ENCODE measurements at places on chromosomes 4 and X.

DNA sequence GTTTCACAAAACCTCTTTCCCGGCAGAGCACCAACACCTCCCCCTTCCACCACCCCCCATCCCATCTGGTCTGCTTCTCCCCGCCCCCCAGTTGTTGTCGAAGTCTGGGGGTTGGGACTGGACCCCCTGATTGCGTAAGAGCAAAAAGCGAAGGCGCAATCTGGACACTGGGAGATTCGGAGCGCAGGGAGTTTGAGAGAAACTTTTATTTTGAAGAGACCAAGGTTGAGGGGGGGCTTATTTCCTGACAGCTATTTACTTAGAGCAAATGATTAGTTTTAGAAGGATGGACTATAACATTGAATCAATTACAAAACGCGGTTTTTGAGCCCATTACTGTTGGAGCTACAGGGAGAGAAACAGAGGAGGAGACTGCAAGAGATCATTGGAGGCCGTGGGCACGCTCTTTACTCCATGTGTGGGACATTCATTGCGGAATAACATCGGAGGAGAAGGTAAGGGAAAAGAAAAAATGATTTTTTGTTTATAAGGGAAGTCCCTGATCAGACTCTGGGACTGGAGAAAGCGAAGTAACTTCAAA, at the start of gene PDGFRA:
Gene PDGFRA, plus strand, starts transcription at position 333 of the 541 bp plus-strand sequence. CDS start 29,476 bp downstream, outside the sequence.
- DNase-seq, result no peak

GRCh38 chr4:159979953-159980352, 877.1 kb downstream of the RAPGEF2 start:
- no peak for DNase-seq

GRCh38 chr4:118034053-118034785, at the start of gene NDST3:
Gene NDST3 (plus strand): TSS chr4:118034486. CDS start chr4:118053911, 19,425 bp downstream.
- DNase-seq, result no peak

DNA sequence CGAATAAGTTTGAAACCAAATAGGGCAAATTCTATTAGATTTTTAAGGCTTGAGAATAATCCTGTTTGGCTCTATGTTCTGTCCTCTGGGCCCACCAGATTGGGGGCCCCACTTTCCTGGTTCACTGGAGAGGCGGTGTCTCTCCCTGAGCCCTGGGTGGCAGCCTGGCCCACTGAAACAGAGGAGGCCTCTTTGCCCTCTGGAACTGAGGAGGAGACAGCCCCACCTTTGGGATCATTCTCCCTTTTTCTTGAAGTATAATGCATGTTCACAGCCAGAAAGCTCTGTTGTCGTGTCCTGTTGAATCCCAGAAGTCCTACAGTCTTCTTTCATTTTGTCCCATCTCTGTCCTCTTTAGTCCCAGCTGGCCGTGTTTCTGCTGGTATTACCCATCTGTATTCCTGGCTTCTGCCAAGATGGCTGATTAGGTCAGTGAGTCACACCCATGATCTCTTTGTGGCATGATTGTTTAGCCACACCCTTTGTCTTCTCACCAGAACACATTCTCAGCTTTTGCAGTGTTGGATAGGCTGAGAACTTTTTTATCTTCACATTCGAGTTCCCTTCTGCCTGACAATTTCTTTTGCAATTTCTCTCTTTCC, 8.1 kb upstream of the TBC1D25 start:
- no peak for DNase-seq

- no peak for DNase-seq
These were observed 442.4 kb upstream of the BOD1L1 start for GRCh38 chr4:14069886-14070285.

- no peak for DNase-seq
These were observed 115.1 kb upstream of the GPM6A start for GRCh38 chr4:175927121-175927520.

- no peak for DNase-seq
These were observed 120.7 kb upstream of the TSPAN5 start for GRCh38 chr4:98779088-98779487.

GRCh38 chrX:97344724-97345123, 461.0 kb downstream of the RPA4 start:
- DNase-seq, result no peak

DNA sequence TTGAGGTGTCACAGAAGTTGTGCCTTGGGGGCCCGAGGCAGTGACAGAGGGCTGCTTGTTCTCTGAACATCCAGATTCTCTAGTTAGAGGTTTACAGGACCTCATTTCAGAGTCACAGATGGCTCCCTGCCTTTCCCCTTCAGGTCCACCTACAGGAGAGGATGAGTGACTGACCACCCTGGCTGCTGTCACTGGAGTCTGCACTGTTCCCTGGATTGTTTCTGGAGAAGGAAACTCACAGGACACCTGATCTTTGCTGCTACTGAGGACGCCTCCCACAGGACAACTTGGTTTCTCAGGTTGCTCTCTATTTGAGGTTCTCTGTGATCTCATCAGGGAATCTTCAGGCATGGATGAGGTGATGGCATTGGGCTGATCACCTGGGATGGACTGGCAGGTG, 58.3 kb downstream of the GPRIN3 start:
- no peak for DNase-seq

GRCh38 chr4:25104591-25104990, 55.7 kb downstream of the SEPSECS start:
- DNase-seq, result no peak

- DNase-seq, result no peak
These were observed 82.4 kb upstream of the FAM9C start for GRCh38 chrX:13126775-13127174.

DNA sequence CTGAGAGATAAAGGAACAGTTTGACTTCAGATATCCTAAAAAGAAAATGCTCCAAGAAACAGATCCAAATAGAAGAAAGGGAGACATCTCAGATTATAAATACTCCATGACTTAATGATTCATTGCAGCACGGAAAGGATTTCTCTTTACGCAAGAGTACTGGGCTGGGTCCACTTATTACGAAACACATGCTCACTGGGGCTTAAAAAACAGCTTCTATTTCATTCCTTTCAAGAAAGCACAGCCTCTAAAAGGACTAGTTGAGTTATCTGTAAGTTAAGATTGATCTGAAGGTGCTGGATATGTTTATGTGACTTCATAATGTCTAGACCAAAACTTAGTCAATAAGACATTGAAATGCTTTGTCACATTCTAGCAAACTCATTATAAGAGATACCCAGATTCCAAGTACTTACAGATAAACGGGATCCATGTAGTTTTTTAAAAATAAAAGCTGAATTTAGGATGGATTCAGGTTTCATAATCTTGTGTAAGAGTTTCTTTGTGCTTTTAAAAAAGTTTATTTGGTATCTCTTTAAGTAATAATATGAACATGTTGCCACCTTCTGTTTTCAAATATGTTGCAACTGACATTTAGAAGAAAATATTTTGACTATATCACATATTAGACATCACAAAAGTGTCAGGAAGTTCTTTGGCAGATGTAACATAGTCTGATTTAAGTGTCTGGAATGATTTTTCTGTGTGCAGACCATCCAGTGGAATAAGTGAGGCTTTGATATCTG, 109.5 kb upstream of the MYOZ2 start:
- no peak for DNase-seq

DNA sequence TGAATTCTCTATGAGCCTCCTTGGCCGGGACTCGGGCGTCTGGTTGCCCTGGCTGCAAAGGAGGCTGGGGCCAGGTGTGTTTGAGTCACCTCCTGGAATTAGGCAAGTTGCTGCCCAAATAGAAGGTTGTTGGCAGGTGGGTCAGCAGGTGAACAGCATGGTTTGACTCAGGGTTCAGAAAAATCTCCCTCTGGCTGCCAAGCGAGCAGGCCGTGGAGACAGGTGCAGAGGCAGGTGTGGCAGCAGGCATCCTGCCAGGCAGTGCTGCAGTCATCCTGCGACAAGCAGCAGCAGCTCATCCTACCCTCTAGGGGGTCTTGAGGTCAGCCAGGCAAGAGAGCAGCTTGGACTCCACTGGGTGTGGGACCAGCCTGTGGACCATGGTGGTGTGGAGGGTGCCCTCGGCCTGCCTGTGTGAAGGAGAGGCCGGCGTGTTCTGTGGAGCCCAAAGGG, 8.2 kb downstream of the MSANTD1 start:
- no peak for DNase-seq

GRCh38 chrX:43835559-43835958, 46.7 kb downstream of the MAOB start:
- no peak for DNase-seq

GRCh38 chr4:124941267-124941666, 228.7 kb upstream of the ANKRD50 start:
- no peak for DNase-seq

All from stimulated activated CD4-positive, alpha-beta T cell treated with anti-CD3 and anti-CD28 coated beads, Interleukin-2, amount 100 ng/mL, for 4 hours (primary cell).